ENCODE measurements at places on chromosomes 3 and 15. TPM values are rescaled to one million over a fixed set of nuclear protein-coding genes. Genes with fewer than 3 reads are reported as not detected.
A peak's percentile ranks its signal among the peaks of the same experiment; 100 is the strongest.

Gene MBD4
- polyA plus RNA-seq = 21.6 TPM

Gene PLA2G4E
- not detected for polyA plus RNA-seq

Gene TM4SF4
- 5.8 TPM for polyA plus RNA-seq

Gene CACNA2D2
- polyA plus RNA-seq = 0.60 TPM

Gene NR1I2
- 50.6 TPM for polyA plus RNA-seq

Gene VILL
- 175 TPM for polyA plus RNA-seq

Gene TNFAIP8L3
- polyA plus RNA-seq = 13.5 TPM

Gene RARRES1
- polyA plus RNA-seq = 14.6 TPM

Gene MRPL46
- polyA plus RNA-seq = 36.0 TPM

Gene KLF15
- polyA plus RNA-seq = 4.2 TPM

- no peak for DNase-seq
These were observed 19.9 kb downstream of the CYP8B1 start for GRCh38 chr3:42855547-42856380.

GRCh38 chr3:190568036-190568435, 54.2 kb downstream of the IL1RAP start:
- no peak for DNase-seq

- no peak for DNase-seq
These were observed 7.6 kb upstream of the MUSTN1 start for GRCh38 chr3:52842424-52842823.

DNA sequence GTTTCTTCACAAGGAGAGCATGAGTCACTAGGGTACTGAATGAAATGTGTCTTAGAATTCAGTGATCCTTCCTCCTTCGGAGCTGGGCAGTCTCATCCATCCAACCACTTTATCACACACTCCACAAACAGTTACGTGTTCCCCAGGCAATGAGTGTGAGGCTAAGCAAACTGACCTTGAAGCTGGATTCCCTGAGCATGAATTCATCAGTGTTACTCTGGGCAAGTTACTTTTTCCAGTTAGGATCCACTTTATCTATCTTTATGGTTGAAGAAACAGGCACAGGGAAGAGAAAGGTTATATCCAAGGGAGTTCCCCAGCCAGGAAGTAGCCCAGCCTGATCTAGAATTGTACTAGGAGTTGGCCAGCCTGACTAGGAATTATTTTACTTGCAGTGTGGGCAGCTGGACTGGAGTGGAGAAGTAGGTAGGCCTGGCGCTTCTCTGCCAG, 17.1 kb upstream of the GCNT3 start:
- no peak for DNase-seq

- DNase-seq = no peak
These were observed 683.0 kb downstream of the TBL1XR1 start for GRCh38 chr3:176514297-176514696.

GRCh38 chr15:51450001-51450400, 108.5 kb downstream of the GLDN start:
- DNase-seq = no peak

- DNase-seq = peak; percentile 63
These were observed 99.0 kb downstream of the TMCC1 start for GRCh38 chr3:129794311-129795185.

- DNase-seq = no peak
These were observed 35.0 kb upstream of the ARID3B start for GRCh38 chr15:74505837-74506514.

- DNase-seq = no peak
These were observed 62.2 kb downstream of the OSTN start for GRCh38 chr3:191261304-191261638.

DNA sequence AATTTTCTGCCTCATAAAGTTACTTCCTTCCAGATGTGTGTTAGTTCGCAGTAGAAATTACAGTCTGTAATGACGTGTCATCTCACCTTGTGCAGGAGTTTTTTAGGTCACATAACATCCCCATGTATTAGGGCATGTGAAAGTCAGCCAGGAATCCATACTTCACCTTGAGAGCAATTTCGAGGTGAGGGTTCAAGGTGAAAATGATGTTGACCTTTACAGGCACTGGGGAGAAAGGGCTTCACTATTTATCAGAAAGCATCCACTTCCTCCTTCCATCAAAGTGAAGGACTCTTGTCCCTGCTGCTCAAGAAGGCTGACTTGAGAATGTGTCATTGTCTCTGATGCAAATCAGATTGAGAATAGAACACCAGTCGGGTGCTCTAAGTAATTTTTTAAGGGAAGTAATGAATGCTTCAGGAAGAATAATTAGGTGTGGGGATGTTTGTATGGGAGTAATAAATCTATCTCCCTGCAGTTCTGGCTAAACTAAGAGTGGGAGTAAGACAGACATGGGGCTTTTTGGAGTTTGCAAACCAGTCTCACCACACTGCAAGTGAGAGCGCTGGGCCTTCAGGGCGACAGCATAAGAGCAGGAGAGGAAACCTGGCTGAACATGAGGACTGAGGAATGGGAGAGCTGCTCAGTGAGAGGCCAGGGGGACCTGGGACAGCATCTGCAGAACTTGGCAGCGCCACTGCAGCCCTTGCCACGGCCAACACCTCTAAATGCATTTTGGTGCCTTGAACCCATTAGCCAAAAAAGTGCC, 85.9 kb upstream of the IL12A start:
- DNase-seq = no peak

DNA sequence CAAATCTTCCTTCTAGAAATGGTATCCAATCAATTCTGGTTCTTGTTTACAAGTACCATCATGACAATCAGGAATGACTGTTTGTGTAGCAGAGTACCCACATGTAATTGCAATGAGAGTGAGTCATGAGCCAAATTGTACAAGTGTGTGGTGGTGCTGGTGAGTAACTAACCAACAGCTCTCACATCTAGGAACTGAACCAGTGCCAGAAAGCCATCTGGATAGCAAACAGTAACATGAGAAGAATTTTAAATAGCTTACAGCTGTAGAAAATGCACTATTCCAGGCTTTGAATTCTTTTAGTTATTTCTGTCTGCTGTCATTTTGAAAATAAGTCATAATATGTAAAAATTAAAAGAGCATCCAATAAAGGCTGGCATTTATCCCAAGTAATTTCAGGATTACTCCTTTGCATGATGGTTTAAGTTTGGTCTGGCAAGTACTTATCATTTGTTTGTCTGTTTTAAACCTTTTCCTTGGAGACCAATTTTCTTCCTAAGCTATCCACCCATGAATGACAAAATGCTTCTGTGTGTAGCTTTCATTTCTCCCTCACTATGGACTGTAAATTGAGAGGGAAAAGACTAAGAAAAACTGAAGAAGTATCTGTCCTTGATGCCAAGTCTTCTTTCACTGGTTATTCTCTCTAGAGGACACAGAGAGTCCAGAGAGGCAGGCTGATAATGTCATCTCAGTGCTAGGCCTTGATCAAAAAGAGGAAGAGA, 60.0 kb downstream of the PIK3CB start:
- peak; percentile 72 for DNase-seq

DNA sequence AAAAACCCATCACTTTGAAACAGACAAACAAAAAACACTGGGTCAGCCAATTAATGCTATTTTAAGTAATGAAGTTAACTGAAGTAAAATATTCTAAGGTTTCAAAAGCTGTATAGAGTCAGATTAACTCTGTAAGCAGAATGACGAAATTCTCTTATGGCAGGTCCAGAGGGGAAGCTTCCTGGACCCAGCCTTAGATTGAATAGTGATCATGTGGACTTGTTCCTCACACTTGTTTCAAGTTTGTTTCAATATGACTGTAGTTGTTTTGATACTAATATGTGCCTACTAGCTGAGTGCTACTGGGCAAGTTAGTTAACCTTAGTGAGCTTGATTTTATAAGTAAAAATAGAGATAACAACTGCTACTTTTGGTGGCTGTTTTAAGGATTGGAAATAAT, 32.6 kb downstream of the PLS1 start:
- DNase-seq = no peak

DNA sequence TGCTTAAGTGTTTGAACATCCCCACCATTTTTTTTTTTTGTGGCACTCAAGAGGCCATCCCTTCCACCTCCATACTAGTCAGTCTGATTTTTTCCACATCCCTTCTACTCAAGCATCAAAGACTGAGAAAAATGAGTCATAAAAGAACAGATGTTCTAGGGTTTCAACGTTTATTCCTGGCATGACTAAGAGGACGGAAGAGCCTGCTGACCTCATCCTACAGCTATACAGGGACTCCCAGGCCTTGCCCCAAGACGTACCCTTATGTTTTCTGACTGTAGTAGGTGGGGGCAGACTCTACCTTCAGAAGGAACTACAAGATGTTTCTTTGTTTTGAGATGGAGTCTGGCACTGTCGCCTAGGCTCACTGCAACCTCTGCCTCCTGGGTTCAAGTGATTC, 3.3 kb upstream of the ITPKA start:
- DNase-seq = no peak

GRCh38 chr3:123026565-123027291, 835 bp downstream of the SEMA5B start:
- DNase-seq = peak; percentile 67

DNA sequence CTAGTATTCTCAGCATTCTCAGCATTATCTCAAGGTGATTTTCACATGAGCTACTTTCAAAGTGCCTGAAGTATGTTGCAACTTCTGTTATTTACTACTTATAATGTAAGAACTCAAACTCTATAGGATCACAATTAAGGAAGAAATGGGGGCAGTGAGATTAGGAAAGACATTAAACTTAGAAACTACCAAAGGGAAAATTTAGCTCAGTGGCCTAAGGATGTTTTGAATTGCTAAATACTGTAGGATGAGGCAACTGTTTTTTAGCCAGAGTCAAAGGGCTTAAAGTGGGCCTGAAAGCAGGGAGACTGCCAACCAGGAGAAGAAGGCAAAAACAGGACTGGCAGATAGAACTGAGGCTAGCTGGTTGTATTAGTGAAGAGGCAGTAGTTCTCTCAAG, 55.5 kb upstream of the MBNL1 start:
- DNase-seq = no peak

DNA sequence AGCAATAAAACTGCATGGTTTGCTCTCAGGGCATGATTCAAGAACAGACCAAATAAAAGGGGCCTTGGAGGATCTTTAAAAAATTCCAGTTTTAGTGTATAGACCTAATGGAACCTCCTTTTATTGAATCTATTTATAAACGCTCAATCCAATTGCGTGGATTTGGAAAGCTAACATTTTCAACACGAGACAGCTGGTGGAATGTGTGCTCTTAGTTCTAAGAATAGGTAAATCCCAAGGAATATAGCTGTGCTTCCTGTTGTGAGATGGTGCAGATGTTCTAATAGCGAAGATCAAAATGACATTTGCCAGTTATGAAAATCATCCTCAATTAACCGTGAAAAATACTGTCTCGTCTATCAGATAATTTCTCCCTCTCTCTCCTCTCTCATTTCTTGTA, 192.5 kb downstream of the ATP10A start:
- DNase-seq = no peak

GRCh38 chr3:168647582-168647981, 551.9 kb upstream of the GOLIM4 start:
- DNase-seq = no peak

GRCh38 chr15:38793206-38793810, 228.7 kb upstream of the RASGRP1 start:
- DNase-seq = no peak

DNA sequence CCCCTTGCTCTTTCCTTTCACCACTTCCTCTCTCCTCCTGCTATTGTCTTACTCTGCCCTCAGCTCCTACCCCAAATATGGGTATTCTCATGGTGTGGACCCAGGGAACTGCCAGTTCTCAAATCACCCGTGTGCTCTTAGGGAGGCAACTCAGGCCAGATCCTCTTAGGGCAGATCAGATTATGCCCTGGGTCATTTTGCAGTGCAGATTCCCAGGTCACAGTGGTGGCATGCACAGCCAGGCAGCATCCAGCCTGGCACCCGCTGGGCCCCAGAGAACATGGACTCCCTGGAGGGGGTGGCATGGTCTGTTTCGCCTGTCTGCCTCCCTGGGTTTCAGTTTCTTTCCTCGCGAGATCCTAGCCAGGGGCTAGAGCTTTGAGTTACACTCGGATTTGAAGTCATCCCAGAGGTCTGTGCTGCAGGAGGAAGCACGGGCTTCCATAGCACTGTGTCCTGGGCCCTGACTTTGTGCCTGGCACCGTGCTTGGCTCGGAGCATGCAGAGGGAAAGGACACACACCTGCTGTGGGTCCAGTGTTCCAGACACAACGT, 96.1 kb downstream of the TOP2B start:
- no peak for DNase-seq

DNA sequence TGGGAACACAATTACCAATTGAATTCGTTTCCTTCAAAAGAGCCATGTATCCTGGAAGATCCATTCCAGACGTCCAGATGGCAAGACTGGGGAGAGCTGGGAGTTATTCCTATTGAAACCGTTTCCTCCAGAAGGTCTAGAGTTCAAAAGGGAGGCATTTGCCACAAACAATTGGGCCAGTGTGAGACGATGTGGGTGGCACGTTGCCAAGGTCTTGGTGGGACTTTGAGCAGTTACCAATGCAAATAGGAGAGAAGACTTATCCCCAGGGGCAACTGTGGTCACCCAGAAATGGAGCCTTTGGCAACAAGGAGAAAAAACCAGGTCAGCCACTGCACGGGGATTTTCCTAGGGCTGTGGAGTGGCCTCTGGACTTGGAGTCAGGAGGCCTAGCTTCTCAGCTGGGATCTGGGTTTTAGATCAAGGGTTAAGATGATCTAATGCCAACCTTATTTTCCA, 29.6 kb upstream of the TLE3 start:
- DNase-seq = peak; percentile 78

All from sigmoid colon (tissue), 7 donors.